ENCODE measurements at places on chromosomes 1 and 21.

DNA sequence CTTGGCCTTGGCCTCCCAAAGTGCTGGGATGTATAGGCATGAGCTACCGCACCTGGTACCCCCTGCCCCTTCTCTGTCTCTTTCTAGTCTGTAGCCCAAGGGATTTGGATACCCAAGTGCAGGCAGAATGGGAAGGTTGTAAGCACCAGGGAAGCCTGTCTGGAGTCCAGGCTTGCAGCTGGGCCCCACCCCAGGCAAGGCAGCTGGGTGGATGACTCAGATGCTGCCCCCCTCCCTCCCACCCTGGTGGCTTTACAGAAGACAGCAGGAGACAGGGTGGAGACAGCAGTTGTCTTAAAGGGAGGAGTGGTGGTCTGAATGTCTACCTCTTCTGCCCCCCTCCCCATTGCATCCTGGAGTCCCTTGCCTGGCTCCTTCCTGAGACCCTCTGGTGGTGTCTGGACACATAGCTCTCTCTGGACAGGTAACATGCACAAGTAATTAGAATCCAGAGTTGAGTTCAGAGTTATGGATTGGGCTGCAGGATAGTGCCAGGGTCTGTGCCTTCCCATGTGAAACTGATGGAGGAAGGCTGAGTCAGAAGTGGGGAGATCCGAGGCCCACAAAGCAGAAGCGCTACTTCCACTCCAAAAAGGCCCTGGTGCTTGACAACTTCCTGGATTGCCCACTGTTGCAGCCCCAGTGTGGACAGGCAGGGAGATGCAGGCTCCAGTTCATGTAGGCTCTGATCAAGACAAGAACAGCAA lies 5.1 kb downstream of the LMNA start:
- DNase-seq: no peak

- no peak for DNase-seq
These were observed 55.0 kb downstream of the SLC35D1 start for GRCh38 chr1:66998972-66999371.

DNA sequence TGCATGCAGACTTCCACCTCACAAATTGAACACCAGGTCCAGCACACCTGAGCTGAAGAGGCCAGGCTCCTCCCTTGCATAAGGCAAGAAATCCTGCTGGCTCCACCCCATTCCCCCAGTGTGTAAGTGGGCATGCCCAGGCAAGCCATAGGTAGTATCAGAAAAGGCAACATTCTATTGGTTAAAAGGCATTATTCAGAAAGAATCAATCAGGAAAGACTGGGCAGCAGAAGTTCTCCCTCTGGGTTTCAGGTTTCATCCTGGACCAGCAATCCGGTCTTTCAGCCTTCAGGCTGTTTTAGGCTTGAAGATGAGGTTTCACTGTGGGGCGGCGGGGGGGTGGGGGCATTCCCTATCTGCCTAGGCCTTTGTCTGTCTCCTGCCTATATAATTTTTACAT lies 42.0 kb upstream of the LHX8 start:
- no peak for DNase-seq

DNA sequence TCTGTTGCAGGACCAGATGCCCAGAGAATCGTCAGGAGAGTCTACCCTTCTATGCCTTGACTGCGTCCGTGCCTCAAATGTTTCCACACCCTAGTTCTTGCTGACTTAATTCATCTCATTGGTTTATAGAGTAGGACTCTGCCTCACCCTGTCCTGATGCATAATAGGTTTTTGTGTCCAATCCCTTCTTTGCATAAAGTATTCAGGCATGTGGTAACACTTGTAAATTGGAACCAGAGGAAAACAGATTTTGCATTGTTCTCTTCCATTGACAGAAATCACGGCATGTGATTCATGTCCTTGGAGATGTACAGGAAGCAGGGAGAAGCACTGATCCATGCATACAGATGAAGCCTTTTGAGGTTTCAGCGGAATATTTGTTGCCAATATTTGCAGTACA lies 29.5 kb downstream of the PLPPR5 start:
- DNase-seq: no peak

GRCh38 chr1:201288765-201289164 lies 5.5 kb downstream of the PKP1 start:
- DNase-seq: no peak

GRCh38 chr1:195745189-195746010 lies 862.8 kb downstream of the KCNT2 start:
- no peak for DNase-seq

DNA sequence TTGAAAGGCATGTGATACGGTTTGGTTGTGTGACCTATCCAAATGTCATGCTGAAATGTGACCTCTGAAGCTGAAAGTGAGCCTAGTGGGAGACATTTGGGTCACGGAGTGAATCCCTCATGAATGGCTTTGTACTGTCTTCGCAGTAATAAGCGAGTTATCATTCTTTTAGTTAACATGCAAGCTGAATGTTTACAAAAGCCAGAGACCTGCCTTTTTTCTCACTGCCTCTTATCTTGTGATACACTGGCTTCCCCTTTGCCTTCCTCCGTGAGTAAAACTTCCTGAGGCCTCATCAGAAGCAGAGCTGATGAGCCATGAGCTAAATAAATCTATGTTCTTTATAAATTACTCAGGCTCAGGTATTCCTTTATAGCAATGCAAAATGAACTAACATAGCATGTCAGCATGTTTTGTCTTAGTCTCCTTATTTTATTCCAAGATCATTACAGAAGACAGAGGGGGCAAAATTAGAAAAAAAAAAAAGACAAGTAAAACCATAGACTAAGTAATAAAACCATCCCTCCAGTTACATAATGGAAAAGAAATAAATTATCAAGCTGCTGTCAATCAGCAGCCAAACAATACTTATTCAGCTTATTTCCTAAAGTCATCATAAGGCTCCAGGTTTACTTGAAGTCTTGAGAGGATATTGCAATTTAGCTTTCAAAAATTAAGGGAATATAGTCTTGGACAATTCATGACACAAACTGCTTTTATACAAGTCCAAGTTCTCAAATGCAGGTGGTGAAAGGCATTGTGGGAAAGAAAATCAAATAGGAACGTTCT lies 12.1 kb downstream of the RGS18 start:
- no peak for DNase-seq

DNA sequence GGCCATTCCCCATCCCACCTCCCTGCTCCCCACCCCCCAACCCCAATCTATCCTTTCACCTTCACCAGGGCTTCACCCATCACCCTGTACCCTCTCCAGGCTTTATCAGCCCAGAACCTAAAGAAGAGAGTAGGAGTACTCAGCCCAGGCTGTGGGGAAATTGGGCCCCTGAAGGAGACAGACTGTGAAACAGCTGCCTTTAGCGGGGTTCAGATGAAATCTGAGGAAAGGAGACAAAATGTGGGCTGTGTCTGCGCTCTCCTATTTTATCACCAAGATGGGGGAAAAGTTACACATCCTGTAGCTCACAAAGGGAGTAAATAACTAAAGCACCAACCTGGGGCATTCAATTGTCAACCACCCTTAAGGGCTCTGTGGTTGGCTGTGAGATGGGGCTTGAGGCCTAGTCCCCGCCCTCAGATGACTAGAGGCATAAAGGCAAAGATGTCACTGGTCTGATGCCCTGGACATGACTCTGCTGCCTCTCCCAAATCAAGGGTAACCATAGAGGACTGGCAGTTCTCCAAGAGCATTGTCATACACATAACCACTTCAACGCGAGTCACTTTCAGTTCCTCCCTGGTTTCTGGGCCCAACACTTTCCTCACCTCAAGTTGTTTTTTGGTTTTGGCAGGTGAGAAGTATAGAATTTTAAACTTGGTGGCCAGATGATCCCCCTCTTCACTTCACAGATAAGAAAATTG lies 30.0 kb downstream of the SLC27A3 start:
- peak; percentile 29 for DNase-seq

DNA sequence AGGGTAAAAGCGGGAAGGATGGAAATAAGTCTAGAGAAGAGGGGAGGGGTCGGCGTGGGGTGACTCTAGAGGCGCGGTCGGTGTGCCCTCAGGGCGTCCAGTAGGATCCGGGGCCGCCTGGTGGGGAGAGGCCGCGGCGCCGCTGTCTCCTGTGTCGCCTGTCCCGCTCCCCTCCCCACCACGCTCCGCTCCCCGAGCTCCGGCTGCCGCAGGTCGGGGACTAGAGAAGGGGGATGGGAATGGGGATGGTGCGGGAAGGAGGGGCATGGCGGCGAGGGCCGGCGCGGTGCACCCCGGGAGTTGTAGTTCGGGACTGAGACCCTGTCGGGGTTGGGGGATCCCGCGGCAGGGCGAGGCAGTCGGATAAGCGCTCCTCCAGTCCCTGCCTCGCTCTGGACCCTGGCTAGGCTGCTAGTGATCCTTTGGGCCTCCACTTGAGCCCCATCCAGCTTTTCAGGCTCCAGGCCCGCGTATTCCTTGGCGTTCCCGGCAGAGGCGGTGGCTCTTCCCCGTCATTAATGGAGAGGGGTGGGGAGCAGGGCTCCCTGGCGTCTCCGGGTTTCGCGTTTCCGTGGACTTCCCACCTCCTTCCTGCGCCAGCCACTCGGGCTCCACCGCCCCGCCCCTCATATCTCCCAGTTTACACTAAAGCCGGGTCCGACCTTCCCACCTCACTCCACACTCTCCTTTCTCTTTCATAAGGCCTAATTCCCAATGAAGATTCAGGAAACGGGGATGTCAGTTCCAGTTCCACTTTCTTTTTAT lies at the start of gene ENTREP3:
Gene ENTREP3 (minus strand): TSS at position 241 of the 765 bp plus-strand sequence. CDS start 606 bp downstream, outside the sequence.
- DNase-seq: peak; percentile 66

DNA sequence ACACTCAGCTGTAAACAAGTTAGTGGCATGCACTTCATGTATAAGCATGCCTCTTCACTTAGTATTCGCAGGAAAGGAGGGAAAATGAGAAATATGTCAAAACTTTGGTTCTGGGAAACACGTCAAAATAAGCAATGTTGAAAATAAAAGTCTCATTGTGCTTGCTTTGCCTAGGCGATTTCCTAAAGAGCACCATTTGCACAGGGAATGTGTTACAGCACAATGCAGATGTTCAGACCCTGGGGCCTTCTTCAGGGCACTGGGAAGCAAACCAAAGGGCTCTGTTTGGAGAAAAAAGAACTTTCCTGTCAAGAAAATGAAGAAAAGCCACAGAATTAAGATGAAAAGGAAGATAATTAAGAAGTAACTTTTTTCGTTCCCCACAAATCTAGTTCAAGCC lies 98.6 kb upstream of the PLD5 start:
- no peak for DNase-seq

- no peak for DNase-seq
These were observed 2.8 kb downstream of the MX1 start for GRCh38 chr21:41428847-41429246.
